NB4 (cell line): ENCODE measurements at places on chromosomes 6 and 20.

- no peak for DNase-seq
Observed at GRCh38 chr6:2783188-2783963, 18.2 kb downstream of the WRNIP1 start.

DNA sequence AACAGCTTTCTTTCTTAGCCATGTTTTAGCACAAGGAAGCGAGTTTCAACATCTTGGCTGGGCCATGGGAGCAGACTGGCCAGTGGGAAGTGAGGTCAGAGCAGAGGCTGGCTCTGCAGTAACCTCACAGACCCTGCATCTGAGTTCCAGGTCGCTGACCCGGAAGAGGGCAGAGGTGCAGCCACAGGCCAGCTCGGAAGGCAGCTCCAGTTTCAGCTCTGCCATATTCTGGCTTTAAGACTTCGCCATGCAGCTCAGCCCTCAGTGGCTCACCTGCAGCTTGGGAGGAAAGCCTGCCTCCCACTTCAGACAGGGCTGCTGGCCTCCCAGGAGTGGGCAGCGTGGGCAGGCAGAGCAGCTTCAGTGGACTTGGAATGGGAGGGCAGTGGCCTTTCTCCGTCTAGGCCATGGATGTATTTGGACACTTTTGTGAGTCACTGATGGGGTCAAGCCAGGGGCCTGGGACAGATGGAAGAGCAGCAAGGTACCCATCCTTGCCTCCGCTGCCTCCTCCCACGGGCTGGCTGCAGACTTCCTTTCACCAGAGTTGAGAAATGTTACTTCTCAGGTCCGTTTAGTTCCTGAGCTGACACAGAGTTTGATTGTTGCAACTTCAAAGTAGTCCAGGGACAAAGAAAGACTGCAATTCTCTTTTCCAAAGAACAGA is 18.5 kb downstream of the CST8 start:
- DNase-seq, result no peak

DNA sequence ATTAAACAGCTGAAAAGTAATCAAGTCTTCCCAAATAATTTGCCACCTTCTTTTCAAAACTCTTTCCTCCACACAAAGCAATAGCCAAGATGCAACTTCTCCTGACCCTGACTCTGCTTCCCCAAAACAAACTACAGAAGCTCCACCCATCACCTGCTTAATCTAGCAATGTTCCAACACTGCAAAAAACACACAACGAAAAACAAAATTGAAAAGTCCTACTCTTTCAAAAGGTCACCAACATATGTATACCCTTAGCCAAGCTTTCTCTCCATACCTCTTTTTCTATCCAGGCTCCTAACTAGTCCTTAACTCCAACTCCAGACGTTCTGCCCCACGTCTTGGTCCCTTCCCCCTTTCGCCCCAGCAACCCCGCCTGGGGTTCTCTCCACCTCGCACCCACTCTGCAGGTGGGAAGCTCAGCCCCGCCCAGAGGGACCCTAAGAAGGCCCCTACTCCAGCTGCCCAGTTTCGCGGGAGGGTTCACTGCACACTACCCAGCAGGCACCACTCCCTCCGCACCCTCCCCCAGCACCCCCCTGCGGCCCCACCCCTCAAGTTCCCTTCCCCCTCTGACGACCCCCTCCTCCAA is 717 bp downstream of the CSNK2A1 start:
- peak; percentile 58 for DNase-seq

DNA sequence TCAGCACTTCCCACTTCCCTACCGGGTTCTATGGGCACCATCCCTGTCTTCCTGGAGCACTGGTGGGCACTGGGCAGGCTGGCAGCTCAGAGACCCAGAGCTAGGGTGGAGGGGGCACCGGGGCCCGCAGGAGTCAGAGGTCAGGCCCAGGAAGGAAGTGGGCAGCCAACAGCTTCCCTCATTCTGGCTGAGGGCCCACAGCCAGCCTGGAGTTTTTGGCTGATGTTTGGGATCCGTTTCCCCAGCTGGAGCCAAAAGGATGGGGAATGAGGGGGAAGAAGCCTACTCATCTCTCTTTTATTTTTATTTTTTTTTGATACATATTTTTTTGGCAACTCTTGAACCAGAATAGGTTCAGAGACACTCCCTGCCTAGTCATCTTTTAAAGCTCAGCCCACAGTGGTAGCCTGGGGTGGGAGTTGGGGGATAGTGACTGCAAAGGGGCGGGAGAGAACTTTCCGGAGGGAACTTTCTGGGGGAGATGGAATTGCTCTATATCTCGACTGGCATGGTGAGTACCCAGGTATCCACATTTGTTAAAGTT is 54.2 kb upstream of the MLN start:
- DNase-seq, result peak; percentile 62

DNA sequence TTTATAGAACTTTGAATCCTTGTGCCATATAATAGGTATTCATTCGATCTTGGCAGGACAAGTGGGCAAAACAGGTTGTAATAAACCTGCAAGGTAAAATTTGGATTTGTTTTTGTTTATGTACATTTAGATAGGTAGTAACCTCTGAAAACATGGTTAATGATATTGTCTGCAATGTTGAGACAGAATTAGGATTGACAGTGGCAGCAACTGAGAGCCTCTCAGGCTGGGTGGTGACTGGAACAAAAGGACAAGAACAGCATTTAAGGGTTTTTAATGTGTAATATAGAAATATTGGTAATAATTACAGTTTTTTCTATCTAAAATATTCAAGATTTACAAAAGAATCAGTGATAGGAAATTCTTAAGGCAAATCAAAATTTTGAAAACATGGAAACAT is 382.0 kb downstream of the TFAP2B start:
- no peak for DNase-seq

DNA sequence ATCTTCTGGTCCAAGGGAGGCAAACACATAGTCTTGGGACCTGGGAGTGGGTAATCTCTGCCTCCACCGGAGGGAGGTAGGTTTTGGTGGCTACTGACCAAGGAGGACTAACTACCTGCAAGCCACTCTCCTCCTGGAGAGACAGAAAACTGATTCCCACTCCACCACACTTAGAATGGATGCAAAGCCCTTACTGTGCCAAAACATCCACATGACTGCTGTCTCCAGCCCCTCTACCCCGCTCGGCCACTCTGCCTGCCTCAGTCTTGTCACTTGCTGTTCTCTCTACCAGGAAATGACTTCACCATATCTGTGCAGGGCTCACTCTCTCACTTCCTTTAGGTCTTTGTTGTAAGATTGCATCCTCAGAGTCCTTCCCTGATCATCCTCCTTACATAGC is 129.5 kb upstream of the ARG1 start:
- DNase-seq, result no peak

GRCh38 chr20:62370807-62371587 is 3.9 kb upstream of the LAMA5 start:
- DNase-seq, result no peak

GRCh38 chr6:119821380-119821779 is 471.8 kb upstream of the MAN1A1 start:
- no peak for DNase-seq

DNA sequence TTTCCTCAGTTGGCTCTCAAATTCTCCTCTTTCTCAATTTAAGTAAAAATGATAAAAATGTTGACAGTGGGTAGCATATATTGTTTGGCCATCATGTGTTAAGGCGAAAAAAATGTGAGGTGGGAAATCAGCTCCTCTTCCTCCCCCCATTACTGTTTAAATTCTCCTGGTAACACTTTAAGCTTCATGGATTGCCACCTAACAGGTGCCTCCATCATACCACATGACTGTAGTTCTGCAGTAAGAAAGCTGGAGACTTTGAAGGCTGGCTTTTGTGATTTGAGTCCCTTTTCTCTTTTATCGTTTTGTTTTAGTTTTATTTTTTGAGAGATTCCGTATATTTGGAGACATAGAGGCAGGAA is 1.2 kb downstream of the ZFAND3 start:
- DNase-seq, result peak; percentile 21

DNA sequence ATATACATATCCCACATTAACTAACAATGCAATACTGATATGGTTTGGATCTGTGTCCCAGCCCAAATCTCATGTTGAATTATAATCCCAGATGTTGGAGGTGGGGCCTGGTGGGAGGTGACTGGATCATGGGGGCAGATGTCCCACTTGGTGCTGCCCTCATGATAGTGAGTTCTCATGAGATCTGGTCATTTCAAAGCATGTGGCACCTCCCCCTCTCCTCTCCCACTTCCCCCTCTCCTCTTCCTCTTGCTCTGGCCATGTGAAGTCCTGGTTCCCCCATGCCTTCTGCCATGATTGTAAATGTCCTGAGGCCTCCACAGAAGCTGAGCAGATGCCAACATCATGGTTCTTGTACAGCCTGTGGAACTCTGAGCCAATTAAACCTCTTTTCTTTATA is 71.2 kb downstream of the FYN start:
- DNase-seq, result peak; percentile 34

GRCh38 chr6:33324125-33324524 is 6.6 kb upstream of the ZBTB22 start:
- peak; percentile 39 for DNase-seq

DNA sequence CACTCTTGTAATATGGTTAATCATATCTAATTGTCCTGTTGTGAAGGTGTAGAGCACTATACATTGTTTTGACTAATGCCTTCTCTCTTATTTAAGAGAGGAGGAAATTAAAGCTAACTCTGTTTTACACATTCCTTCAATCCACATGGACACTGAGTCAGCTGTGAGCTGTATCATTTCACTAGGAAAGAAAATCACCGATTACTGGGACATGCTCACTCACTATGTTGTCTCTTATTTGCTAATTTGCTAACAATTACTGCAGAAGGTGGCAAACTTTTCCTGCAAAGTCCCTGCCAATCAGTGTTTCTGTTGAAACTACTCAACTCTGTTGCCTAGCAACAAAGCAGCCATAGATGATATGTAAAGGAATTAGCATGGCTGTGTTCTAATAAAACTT is 98.2 kb downstream of the BCAS1 start:
- no peak for DNase-seq

GRCh38 chr6:45605971-45606370 is 228.2 kb upstream of the SUPT3H start:
- DNase-seq, result peak; percentile 57

GRCh38 chr6:140462453-140463311 is 1088.2 kb upstream of the CITED2 start:
- peak; percentile 48 for DNase-seq

DNA sequence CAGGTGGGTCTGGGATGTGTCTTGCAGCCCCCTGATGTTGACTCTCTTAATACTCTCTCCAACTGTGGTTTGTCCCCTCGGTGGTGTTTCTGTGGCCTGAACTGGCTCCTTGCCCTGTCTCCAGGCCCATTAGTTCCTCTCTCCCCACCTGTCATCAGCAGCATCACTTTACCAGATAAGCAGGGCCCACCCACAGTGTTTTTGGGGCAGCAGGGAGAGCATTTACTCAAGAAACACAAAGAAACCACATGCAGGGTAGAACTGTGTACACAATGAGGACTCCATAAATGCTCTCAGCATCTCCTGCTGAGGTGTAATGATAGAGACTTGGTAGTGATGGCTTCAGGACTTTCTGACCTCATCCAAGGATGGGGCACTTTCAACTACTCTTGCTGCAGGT is 20.2 kb upstream of the MRPS18A start:
- no peak for DNase-seq

DNA sequence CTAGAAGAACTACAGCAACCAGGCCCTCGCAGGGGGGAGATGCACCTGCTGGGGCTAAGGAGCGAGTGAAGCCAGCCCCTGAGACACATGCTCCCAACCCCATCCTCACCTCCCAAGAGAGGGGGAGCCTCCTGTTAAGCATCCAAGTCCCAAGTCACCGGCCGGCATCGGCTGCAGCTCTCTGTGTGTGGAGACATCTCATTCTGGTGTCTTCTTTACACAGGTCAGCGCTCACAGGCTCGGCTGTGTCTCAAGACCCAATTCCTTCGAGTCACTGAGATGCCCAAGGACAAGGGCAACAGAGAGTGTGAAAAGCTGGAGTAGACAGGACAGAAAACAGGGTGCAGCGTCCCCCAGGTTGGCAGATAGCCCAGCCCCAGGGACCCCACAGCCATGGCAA is 21.1 kb upstream of the MRGBP start:
- DNase-seq, result no peak

- no peak for DNase-seq
Observed at GRCh38 chr6:127858727-127859391, 42.0 kb downstream of the THEMIS start.

- no peak for DNase-seq
Observed at GRCh38 chr6:161701056-161701455, 427.2 kb upstream of the AGPAT4 start.

DNA sequence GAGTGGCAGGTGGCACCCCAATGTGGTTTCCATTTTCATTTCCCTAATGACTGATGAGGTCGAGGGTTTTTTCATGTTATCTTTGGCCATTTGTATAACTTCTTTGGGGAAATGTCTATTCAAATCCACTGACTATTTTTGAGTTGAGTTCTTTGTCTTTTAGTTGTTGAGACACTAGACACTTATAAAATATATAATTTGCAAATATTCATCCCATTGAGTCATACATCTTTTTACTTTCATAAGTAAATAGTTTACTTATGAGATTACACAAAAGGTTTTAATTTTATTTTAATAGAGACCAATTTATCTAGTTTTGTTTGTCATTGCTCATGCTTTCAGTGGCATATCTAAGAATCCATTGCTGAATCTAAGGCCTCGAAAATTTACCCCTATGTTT is 49.5 kb downstream of the THBS2 start:
- no peak for DNase-seq

DNA sequence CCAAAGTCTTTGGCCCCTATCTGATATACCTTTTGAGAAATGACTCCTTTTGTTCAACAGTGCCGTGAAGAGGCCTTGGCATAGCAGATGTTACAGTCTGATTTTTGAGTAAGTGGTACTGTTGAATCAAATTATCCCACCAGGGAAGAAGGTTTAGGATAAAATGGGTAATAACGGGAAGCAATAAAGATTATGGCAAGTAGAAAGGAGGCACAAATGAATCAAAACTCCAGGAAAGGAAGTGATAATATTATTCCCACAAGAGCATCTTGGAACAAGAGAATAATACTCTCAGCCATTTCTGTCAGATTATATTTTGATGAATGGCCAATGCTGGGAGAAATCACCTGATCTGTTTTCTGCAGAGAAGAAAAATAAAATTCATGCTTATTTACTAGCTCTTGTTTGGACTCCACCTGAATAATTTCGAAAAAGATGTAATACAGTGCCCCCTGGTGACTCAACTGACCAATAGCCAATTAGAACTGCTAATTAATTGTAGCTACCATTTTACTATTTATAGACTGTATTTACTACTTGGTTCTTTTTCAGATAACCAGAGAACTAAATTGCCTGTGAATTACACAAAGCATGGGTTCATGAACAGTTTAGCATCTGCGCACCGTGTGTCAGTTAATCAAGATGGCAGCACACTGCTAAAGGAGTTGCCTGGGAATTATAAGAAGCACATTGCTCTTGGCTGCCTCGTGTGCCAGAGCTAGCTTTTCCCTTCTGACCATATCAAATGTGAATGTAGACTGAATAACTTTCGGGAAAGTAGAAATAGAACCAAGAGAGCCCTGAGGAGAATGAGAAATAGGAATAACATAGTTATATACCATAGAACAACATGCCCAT is 78.5 kb upstream of the TRDN start:
- DNase-seq, result peak; percentile 54

GRCh38 chr6:125612345-125612846 is 137.0 kb upstream of the HEY2 start:
- no peak for DNase-seq

- no peak for DNase-seq
Observed at GRCh38 chr6:3678946-3679345, 72.6 kb downstream of the PXDC1 start.

- DNase-seq, result no peak
Observed at GRCh38 chr6:16441262-16441661, 202.9 kb downstream of the GMPR start.
